ENCODE measurements at places on chromosomes 16 and 17. TPM values are rescaled to one million over a fixed set of nuclear protein-coding genes. Genes with fewer than 3 reads are reported as not detected.

NOG gene
- 0.78 TPM for total RNA-seq

RAPGEFL1 gene
- 2.8 TPM for total RNA-seq

CCL5 gene
- total RNA-seq: 1.2 TPM

USP43 gene
- total RNA-seq: 4.0 TPM

SAP30BP gene
- 123 TPM for total RNA-seq

CCL4 gene
- total RNA-seq: not detected

NPTX1 gene
- 209 TPM for total RNA-seq

COTL1 gene
- total RNA-seq: 419 TPM

USP31 gene
- 14.0 TPM for total RNA-seq

TP53TG3 gene
- 0.66 TPM for total RNA-seq

TP53TG3C gene
- total RNA-seq: not detected

RUNDC3A gene
- total RNA-seq: 1.1 TPM

TPSD1 gene
- not detected for total RNA-seq

CA5A gene
- total RNA-seq: not detected

EVPL gene
- 15.7 TPM for total RNA-seq

ALOX12 gene
- not detected for total RNA-seq

PITPNM3 gene
- 2.2 TPM for total RNA-seq

FBXO31 gene
- 25.1 TPM for total RNA-seq

ADAD2 gene
- total RNA-seq: not detected

CUEDC1 gene
- total RNA-seq: 54.2 TPM

LPCAT2 gene
- total RNA-seq: 5.9 TPM

BAIAP3 gene
- total RNA-seq: 0.49 TPM

ENPP7 gene
- total RNA-seq: not detected

HOXB9 gene
- total RNA-seq: 7.9 TPM

KRTAP2-3 gene
- total RNA-seq: not detected

DRC3 gene
- 1.9 TPM for total RNA-seq

GNG13 gene
- not detected for total RNA-seq

NARF gene
- total RNA-seq: 46.9 TPM

AOC3 gene
- 1.5 TPM for total RNA-seq

MGAT5B gene
- total RNA-seq: 23.1 TPM

CNGB1 gene
- total RNA-seq: 0.49 TPM

MARCHF10 gene
- 1.7 TPM for total RNA-seq

COX4I1 gene
- 811 TPM for total RNA-seq

Data from A549 treated with Mapracorat at 1 μM for 4 hours (cell line).